ENCODE measurements at places on chromosomes 3 and 15. TPM values are rescaled to one million over a fixed set of nuclear protein-coding genes. Genes with fewer than 3 reads are reported as not detected.

- no peak for DNase-seq
Measured at GRCh38 chr15:71495398-71495780, 315.0 kb upstream of the NR2E3 start.

Gene CD80
- 0.36 TPM for total RNA-seq

GRCh38 chr3:72894976-72895552 lies 7.2 kb downstream of the GXYLT2 start:
- no peak for DNase-seq

Gene SMCO1
- not detected for total RNA-seq

Gene CLDN18
- 0.09 TPM for total RNA-seq
